ENCODE measurements at places on chromosomes 3 and 15.

GRCh38 chr3:28699283-28699682 is 350.7 kb upstream of the AZI2 start:
- no peak for DNase-seq

DNA sequence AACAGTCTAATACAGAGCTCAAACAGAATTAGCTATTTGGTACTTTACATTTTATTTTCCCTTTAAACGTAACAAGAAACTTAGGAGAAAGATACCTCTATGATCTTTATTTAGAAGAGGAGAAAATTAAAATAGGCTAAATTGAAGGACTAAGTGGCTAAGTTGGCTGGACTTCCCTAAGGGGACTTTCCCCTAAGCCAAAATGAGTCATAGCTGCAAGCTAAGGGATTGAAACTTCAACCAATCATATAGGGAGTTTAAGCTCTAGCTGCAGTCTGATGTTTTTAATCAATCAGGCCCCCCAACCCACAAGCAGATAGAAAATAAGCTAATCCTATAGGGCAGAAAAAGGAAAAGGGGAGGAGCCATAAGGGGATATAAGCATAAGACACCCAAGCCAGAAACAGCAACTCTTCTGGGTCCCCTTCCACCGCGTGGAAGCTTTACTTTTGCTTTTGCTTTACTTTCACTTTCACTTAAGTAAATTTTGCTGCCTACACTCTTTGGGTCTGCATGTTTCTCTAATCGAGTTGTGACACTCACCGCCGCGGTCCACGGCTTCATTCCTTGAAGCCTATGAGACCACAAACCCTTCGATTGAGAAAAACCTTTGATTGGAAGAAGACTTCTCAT is 1108.5 kb upstream of the EPHA6 start:
- peak; percentile 10 for DNase-seq

- no peak for DNase-seq
Measured at GRCh38 chr3:77207753-77208152, 167.9 kb downstream of the ROBO2 start.

GRCh38 chr3:193989186-193989585 is 146.8 kb upstream of the HES1 start:
- DNase-seq = no peak

DNA sequence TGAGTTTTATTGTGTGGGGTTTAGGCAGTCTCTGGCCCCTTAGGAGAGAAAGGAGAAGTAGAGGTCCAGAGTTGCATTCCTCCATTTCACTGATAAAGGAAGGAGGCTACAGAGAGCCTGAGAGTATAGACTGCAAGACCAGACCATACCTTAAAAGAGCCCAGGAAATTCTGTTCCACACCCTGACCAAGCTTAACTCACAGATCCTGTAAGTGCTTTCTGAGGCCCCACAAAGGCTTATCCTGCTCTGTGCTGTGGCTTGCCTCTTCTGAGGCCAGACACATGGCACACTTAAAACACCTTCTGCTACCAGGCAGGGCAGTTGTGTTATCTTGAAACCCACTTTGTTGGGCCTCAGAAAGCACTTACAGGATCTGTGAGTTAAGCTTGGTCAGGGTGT is 39.2 kb upstream of the LEKR1 start:
- DNase-seq = no peak

DNA sequence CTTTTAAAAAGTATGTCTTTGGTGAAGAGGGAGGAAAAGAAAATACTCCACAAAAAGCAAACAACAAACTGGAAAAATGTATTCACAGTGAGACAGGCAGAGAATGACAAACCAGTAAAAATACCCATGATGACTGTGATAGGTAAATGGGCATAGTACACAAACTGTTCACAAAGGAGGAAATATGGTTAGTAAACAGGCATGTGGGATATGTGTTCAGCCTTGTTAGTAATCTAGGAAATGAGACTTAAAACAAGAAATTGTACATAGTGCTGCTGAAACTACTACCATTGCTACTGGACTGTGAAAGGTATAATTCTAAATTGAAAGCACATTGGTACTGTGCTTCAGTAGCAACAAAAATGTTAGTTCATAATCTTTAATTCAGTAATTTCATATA is 50.1 kb downstream of the UBE2E2 start:
- no peak for DNase-seq

- no peak for DNase-seq
Measured at GRCh38 chr3:29140666-29141065, 140.2 kb upstream of the RBMS3 start.

GRCh38 chr3:42347928-42348327 is 62.5 kb downstream of the LYZL4 start:
- no peak for DNase-seq

DNA sequence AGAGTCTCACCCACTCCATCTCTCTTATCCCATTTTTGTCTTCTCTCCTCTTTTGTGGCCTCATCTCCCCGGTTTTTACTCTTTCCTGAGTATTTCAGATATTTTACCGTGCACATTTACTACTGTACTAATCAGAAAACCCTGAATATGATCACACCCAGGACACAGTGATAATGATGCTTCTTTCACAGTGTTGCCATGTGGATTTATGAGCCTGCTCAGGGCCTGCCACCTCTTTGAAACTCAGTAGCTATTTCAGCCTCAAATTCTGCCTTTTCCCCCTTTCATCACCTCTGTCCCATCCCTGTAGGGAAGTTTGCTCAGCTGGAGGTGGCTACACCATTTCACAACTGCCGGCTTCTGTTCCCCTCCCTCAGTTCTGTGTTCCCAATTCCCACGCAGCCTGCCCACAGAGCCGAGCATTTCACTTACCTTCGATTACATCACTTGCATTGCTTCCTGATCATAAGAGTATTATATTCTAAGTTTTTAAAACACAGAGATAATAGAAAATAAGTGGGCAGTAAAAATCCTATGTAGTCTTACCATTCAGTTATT is 33.2 kb downstream of the ARNT2 start:
- DNase-seq = no peak

DNA sequence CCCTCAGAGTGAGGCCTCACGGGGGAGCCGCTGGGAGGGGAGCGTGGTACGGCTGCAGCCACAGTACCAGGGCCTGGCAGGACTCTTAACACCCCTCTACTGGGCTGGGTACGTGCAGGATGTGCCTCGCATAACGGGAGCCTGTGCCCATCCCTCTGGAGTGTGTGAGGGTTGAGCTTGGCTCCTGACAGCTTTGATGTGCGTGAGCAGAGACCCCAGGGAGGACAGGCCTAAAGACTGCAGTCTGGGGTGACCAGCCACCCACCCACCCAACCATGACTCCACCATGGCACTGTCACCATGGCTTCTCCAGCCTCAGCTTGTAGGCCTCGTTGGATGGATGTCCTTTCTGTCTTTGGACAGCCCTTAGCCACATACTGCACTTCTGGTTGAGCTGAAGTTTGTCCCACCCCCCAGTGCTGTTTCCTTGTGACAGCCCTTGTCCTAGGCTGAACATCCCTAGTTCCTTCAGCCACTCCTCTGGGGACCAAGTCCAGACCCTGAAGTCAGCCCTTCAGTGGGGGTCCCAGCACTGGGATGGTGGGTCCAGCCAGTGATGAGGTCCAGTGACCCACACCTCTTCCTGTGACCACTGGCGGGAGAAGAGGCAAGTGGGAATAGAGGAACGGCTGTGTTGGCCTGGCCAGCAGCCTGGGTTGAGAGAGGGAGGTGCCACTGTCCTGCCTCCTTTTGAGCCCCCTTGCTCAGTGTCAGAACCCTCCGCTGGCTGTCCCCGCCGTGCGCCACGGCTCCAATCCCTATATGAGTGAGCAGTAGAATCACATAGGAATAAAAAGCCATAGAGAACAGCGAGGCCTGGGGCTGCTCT is 6.1 kb downstream of the GLYCTK start:
- DNase-seq = no peak

GRCh38 chr3:54345847-54346375 is 223.6 kb downstream of the CACNA2D3 start:
- DNase-seq = no peak
